ENCODE measurements at places on chromosomes 1 and 21.

DNA sequence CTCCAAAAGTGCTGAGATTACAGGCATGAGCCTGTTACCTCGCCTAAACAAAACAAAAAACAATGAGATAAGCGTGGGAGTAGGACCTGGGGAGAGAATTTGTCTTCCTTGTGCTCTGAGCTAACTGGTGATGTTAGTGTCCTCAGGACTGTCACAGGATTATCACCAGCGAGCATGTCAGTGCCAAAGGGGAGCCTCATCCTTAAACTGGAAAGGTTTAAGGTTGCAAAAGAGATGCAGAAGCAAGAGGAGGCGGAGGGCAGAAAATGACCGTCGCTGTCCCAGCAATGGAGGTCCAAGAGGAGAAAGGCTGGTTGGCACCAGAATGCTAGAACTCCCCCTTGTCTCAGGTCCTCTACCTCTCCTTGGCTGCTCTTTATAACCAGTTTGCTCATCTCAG is 3.9 kb downstream of the SYPL2 start:
- DNase-seq: no peak

DNA sequence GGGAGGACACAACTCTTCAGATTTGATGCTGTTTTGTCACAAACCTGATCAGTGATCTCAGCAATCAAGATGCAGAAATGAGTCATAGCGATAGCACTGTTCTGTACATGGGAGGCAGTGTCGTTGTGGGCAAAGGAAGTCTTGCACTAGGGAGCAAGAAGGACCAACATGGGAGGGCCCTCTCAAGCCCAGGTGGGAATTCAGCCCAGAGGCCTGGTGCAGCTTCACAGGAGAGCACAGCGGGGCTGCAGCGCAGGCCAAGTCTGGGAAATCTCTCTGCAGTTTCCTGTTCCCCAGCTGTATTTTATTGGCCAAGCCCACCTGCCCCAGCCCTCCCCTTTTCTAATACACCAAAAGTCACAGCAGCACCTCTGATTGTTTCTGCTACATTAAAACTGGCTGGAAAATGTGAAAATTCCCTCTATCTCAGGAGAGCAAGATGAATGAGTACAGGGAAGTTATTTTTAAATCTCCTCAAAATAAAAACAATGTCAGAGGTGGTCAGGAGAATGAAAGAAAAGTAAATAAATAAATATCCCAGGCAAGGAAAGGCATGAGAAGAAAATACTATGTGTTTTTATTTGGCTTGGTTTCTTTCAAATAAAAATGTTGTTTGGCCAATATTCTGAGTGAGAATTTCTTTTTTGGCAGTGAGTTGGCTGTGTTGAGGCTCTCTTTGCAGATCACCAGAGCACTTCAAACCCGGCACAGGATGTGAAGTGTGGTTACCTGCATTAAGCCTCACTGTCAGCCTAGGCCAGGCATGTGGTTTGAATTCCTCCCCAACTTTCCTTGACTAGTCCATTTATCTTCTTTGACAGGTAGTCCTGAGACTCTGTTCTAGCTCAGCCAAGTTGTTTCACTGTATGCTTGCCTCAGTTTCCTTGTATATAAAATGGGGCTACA is 422.1 kb downstream of the PLPP3 start:
- DNase-seq: no peak

DNA sequence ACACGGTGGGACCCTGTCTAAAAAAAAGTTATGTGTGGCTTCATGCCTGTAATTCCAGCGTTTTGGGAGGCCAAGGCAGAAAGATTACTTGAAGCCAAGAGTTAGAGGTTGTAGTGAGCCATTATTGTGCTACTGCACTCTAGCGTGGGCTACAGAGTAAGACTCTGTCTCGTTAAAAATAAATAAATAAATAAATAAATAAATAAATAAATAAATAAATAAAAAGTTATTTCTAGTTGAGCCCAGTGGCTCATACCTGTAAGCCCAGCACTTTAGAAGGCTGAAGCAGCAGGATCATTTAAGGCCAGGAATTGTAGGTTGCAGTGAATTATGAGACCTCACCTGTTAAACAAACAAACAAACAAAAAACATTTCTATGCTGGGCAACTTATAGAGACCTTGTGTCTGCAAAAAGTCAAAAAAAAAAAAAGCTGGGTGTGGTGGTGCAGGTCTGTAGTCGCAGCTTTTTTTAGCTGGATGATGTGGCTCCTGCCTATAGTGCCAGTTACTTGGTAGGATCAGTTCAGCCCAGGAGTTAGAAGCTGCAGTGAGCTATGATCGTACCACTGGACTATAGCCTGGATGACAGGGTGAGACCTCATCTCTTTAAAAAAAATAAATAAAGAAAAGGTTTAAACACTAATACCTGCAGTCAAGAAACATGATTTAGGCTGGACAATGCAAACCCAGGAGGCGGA is 25.6 kb downstream of the GON4L start:
- DNase-seq: no peak

- no peak for DNase-seq
These were observed 31.4 kb downstream of the POFUT2 start for GRCh38 chr21:45256021-45256911.

DNA sequence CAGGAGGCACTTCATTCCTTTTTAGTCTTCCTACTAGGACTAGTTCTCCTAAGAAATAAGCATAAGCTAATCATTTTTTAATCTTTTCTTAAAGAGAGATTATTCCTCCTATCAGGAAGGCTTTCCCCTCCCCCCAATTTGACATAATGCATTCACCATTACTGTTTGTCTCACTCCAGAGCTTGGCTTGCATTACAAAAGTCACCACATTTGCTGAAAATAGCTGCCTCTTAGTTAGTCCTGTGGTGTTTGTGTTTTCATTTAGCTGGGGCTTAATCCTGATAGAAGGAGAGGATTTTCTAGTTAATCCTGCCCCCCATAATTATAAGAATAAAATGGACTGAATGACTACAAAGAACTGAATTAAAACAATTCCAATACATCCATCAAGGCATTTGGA is 307.1 kb upstream of the RRP15 start:
- no peak for DNase-seq

DNA sequence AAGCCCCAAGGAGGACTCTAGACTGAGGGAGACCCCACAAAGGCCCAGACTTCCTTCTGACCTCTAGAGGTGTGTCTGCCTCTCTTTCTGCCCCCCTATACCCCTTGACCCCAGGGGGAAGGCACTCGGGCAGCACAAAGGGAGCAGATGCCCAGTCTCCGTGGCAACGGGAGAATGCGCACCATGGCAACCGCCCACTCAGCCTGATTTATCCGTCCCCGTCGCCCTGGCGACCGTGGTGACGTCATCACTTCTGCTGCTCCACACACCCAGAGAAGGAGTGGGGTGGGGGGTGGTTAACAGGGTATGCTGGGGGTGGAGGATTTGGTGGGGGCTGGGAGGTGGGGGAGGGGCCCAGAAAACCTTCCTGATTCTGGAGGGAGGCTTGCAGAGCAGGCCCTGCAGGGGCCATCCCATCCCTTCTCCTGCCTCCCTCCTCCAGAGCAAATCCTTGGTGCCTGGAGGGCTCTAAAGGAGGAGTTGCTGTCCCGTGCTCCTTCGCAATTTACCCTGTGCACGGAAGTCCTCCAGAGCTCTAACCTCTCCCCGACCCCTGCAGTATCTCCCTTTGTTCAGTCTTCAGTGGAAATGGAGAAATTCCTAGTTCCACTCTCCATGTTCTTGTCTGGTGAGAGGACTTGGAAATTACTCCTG is 6.3 kb downstream of the CELF3 start:
- DNase-seq: no peak

DNA sequence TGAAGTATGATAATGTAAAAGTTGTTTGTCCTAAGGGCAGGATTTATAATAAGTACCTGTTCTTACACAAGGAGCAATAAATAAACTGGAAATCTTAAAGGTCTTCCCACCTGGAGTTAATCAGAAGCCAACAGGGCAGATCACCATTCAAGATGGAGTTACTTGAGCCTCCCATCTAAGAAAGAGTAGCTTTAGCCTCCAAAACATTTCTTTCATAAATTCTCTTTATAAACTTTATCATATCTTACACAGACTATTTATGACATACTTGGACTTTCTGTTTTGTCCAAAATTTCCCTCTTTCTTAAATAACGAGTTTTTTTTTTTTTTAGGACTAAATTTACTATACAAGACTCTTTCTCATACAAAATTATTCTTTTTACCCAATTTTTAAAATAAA is 18.5 kb downstream of the OR2T1 start:
- DNase-seq: no peak

- no peak for DNase-seq
These were observed 36.3 kb downstream of the C8B start for GRCh38 chr1:56929492-56929891.

- no peak for DNase-seq
These were observed 121.9 kb downstream of the TIAM1 start for GRCh38 chr21:31222142-31222541.

- no peak for DNase-seq
These were observed 81.8 kb downstream of the AJAP1 start for GRCh38 chr1:4736254-4736653.
